Retina (tissue), 1 donor: ENCODE measurements at places on chromosomes 1 and 21.

DNA sequence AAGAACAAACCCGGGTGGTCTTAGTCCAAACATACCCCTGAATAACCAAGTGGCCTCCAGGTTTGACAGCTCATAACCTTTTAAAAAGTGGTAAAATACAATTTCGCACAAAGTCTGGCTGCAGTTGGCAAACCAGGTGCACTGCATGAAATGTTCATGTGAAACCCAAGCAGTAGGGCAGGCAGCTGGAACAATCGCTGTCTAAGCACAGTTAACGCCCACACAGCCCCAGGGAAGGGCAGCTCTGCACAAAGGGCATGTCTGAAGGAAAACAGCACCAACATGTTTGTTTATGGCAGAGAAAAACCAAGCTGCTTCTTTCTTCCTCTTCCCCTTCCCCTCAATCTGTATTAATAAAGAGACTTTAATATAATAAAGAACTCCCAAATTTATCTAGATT is 49.5 kb downstream of the KIAA1614 start:
- DNase-seq = no peak

DNA sequence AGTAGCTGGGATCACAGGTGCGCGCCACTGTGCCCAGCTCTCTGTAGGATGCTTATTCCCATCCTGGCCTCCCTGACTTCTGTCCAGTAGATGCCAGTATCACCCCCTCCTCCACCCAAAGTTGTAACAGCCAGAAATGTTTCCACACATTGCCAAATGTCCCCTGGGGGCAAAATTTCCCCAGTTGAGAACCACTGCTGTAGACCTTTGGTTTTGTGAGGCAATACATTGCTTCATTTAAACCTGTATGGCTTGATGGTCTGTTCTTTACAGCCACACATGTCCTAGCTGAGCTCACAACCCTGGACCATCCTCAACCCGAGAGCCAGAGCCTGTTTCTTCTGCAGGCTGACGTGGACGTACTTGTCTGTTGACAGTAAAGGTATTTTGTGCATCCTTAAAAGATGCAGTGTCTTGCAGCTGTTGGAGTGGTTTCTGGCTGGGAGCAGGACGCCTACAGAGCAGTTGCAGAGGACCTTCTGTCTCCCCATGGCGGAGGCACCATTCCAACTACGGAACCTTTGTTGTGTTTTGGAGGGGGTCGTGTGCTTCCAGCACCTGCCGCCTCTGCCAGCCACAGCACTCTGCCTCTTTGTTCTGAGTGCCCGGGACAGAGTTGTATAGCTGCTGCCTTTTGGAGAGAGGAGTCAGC is 26.6 kb downstream of the DOP1B start:
- no peak for DNase-seq

DNA sequence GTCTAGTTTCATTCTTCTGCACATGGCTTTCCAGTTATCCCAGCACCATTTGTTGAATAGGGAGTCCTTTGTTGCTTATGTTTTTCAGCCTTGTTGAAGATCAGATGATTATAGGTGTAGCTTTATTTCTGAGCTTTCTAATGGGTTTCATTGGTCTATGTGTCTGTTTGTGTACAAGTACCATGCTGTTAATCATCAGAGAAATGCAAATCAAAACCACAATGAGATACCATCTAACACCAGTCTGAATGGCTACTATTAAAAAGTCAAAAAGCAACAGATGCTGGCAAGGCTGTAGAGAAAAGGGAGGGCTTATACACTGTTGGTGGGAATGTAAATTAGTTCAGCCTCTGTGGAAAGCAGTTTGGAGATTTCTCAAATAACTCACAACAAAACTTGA is 321.5 kb upstream of the PTBP2 start:
- DNase-seq = no peak

- DNase-seq = no peak
Measured at GRCh38 chr1:151577173-151577572, 34.7 kb upstream of the SNX27 start.

DNA sequence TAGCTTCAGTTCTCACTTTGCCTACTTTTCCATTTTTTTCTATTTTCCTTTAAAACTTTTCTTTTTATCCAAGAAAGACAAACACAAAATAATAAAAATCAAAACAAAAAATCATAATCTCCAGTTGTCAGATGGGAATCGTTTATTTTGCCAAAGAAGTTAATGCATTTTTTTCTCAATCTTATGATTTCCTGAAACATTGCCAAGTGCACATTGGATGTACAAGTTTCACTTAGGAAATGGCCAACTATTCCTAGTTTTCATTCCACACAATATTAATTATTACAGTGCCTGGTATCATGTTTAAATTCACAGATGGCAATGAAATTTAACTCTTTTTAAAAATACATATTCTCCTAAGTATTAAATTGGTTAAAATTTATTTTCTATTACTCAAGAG is 1050.5 kb downstream of the TTLL7 start:
- no peak for DNase-seq

DNA sequence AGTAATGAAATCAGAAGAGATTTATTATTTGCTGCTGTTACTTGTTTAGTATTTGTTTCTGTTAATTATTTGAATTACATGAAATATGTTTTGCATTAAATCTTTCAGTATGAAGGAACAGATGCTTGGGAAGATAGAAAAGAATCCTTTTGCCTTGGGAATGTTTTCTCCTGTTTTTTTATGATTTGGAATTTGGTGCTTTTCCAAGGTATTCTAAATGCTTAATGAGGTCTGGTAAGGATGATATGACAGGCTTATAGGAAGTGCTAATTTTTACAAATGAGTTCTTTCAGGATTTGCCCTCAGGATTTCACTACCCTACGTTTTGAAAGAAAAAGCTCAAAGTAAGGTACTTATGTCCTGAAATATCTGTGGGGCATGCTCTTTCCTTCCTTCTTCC is 25.6 kb upstream of the ST6GALNAC3 start:
- DNase-seq = no peak
